ENCODE measurements at places on chromosomes 4 and X. TPM values are rescaled to one million over a fixed set of nuclear protein-coding genes. Genes with fewer than 3 reads are reported as not detected.

DNA sequence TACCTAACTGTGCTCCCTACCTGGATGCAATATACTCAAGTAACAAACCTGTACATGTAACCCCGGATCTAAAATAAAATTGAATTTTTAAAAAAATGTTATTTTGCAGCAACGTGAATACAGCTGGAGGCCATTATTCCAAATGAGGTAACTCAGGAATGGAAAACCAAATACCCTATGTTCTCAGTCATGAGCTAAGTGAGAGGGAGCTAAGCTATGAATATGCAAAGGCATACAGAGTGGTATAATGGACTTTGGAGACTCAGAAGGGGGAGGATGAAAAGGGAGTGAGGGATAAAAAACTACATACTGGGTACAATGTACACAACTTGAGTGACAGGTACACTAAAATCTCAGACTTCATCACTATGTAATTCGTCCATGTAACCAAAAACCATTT lies 78.6 kb downstream of the CENPC start:
- no peak for DNase-seq

- DNase-seq = peak; percentile 8
Measured at GRCh38 chr4:57605376-57605775, 495.2 kb upstream of the IGFBP7 start.

- no peak for DNase-seq
Measured at GRCh38 chrX:41353985-41354384, 20.0 kb downstream of the DDX3X start.

DNA sequence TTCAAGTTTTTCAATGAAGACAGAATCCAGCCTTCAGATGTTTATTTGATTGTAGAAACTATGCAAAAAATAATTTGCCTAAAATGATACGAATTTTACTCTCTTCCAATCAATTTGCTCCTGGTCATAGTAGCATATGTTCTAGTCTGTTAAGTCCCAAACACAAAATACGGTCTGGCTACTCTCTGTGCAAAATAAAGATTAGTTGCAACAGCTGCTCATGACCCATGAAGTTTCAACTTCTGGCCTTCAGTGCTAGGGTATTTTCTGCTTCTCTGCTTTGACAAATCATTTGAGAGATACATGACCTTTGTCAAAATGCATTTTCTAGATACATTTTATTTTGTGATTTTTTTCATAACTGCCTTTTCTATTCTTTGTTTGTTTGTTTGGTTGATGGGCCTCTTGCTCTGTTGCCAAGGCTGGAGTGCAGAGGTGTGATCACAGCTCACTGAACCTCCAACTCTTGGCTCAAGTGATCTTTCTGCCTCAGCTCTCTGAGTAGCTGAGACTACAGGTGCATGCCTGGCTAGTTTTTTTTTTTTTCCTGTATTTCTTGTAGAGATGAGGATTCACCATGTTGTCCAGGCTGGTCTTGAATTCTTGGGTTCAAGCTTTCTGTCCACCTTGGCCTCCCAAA lies 55.2 kb downstream of the TACR3 start:
- DNase-seq = no peak

DNA sequence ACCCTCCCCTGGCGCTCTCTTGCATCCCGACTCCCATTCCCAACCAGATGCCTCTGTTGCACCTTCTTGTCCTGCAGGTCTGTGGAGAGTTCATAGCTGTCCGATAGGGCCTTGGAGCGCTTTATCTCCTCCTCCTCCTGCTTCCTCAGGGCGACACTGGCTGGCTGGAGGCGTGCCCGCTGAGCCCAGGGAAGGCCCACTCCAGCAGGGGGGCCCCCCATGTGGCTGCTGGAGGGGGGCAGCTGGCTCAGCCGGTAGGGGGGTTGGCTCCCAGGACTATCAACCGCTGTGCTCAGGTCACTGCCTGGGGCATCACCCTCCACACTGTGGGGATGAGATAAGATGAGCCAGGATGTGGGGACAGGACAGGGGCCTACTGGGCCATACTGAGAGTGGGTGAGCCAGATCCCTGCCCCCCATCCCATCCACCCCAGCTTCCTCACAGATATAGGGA lies 25.6 kb downstream of the IQSEC2 start:
- DNase-seq = peak; percentile 37

DNA sequence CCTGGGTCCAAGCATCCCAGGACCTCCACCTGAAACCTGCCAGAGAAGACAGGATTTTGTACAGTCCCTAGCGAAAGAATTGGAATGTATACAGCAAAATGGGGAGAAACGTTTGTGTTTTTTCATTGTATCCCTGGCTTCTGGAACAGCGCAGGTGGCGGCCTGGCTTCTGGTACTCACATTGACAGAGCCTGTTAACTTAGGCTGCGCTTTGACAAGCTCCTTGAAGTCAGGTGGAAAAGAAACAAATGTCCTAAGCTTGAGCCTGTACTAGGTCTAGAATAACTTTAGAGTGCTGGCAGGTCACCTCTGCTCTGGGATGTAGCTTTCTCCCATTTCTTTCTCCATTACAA lies 343.7 kb upstream of the KLF3 start:
- DNase-seq = peak; percentile 56

DNA sequence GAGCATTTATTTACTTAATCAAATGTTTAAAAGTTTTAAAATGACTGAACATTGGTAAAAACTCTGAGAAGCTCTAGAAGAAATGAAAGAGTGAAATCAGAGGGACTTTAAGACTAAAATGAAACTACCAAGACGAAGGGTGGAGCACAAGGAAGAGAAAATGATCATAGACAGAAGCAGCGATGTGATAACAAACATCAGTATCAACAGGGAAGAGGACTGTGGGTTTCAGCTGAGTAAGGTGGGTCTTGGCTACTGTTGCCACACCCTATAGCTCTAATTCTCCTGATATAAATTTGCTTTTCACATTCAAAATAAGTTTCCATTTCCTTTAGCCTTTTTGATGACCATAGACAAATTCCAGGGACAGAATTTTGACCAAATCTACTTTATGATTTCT lies 18.4 kb downstream of the SOD3 start:
- DNase-seq = no peak

DNA sequence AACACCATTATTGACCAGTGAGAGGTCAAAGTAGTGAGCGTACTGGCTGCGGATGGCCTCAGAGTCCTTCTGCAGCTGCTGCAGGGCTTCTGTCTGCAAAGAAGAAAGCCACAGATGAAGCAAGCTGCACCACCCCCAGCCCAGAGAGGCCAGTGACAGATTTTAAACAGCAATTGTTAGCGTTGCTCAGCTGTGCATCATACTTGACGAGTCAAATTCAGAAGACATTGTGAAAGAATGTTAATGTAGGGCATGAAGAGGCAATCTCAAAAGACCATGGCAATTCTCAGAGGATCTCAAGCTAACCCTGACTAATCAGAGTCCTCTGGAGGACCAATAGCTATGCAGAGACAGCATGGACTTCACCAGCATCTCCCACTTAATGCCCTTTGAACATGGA lies 16.6 kb downstream of the DKC1 start:
- DNase-seq = peak; percentile 89

DNA sequence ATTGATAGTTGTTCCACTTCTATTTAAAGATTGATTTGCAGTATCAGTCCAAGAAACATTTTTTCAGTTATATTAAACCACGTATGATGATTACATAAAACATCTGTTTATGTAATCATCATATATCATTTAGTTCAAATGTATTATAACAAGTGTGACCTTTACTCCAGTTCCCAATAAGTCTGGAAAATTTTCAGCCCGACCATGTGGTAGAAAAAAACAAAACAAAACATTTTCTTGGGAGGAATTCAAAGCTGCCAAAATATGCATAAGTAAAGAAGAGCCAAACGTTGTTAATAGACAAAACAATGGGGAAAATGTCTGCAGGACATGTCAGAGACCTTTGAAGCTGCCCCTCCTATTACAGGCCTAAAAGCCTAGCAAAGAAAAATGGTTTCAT lies 709.1 kb downstream of the FAT4 start:
- DNase-seq = no peak

DNA sequence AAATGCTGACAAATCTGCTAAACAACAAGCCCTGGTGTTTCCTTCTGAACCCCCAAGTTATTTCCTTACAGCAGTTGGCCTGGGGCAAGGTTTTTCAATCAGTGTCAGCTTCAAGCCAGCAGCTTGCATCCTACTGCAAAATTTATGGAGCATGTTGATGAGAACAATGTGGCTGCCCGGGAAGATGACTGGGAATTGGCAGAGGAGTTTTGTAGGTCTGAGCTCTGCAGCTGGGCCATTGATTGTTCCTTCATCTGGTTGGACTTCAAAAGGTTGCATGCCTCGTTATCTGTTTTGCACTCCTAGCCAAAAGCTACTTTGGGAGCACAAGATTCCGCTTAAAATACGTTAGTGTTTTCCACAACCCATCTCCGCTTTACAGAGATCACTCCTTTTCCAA lies 1030.3 kb upstream of the LCORL start:
- no peak for DNase-seq

GRCh38 chr4:109266891-109267290 lies 35.6 kb downstream of the COL25A1 start:
- DNase-seq = no peak

DNA sequence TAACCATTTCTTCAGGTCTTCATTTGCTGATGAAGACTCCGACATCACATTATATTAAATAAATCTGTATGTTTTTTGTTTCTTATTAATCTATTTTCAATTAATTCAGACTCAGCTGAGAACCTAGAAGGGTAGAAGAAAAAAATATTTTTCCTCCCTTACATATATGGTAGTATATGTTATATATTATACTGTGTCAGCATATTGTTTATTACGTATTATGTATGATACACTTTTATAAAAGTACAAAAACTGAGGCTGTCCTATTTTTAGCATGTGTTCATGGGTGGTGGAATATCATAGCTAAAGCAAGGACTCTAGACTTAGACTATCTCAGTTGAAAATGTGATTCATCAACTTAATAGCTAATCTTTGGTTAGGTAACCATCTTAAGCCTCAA lies 149.3 kb downstream of the CENPC start:
- DNase-seq = no peak

GRCh38 chr4:1277667-1278665 lies 11.7 kb upstream of the MAEA start:
- peak; percentile 85 for DNase-seq

- DNase-seq = no peak
Measured at GRCh38 chrX:132968296-132968949, 10.0 kb upstream of the HS6ST2 start.

DNA sequence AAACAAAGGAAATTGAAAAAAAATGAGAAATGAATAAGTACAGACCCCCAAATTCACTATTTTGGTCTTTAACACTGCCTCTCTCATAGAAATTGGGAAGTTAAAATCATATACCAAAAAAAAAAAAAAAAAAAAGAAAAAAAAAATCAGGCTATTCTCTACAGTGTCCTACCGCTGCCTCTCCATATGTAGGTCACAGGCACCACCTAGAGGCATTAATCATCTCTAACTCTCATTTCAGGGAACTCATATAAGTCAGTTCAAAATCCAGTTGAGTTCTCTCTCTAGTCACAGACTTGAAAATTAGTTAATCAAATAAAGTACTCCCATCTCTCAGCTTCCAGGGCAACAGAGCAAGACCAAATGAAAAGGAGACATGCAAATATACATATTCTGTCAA lies 47.9 kb downstream of the COX18 start:
- peak; percentile 87 for DNase-seq

DNA sequence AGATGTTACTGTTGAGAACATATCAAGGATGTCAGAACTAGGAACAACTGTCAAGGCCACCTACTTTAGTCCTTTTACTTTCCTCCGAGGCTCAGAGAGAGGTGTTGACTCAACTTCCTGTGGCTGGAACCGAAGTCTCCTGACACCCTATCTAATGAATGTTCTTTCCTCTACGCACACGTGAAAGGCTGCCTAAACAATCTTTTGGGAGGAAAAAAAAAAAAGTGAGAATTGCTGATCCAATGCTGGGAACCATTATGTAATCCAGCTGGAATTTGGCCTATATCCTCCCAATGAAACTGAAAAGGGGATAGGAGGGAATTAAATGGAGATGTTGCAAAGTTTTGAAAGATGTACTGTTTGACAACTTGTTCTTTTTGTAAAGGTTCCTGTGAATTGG lies 8.3 kb upstream of the MAP7D3 start:
- no peak for DNase-seq

- no peak for DNase-seq
Measured at GRCh38 chrX:21645431-21645830, 12.7 kb downstream of the KLHL34 start.

GRCh38 chr4:82890528-82890900 lies 439 bp downstream of the SEC31A start:
- DNase-seq = no peak

GRCh38 chr4:109232681-109233080 lies 69.8 kb downstream of the COL25A1 start:
- DNase-seq = no peak

GRCh38 chrX:46310815-46311497 lies 234.3 kb downstream of the ZNF674 start:
- DNase-seq = peak; percentile 59

Gene CCKAR
- total RNA-seq = 2.5 TPM

Gene UCP1
- total RNA-seq = not detected

Gene NUP54
- total RNA-seq = 51.9 TPM

Gene GAGE10
- total RNA-seq = not detected

Gene DACH2
- not detected for total RNA-seq

Gene MAGEE2
- not detected for total RNA-seq

Gene DCUN1D4
- 58.6 TPM for total RNA-seq

Gene PNCK
- total RNA-seq = 0.29 TPM

Gene PDZD4
- total RNA-seq = under 0.01 TPM

Gene KLHL2
- 11.8 TPM for total RNA-seq

Gene DIAPH2
- 25.6 TPM for total RNA-seq

Gene ERVMER34-1
- total RNA-seq = not detected

Gene SLC9B1
- total RNA-seq = 0.29 TPM

Gene RENBP
- total RNA-seq = 6.5 TPM

Gene PABPC5
- total RNA-seq = 3.2 TPM

Gene CENPI
- total RNA-seq = 4.4 TPM

Gene SERTM2
- under 0.01 TPM for total RNA-seq

All from osteoblast (primary cell).